Thyroid gland (tissue), 4 donors: ENCODE measurements at places on chromosomes 11 and 22. TPM values are rescaled to one million over a fixed set of nuclear protein-coding genes. Genes with fewer than 3 reads are reported as not detected.

The CBLIF gene
- not detected for total RNA-seq

DNA sequence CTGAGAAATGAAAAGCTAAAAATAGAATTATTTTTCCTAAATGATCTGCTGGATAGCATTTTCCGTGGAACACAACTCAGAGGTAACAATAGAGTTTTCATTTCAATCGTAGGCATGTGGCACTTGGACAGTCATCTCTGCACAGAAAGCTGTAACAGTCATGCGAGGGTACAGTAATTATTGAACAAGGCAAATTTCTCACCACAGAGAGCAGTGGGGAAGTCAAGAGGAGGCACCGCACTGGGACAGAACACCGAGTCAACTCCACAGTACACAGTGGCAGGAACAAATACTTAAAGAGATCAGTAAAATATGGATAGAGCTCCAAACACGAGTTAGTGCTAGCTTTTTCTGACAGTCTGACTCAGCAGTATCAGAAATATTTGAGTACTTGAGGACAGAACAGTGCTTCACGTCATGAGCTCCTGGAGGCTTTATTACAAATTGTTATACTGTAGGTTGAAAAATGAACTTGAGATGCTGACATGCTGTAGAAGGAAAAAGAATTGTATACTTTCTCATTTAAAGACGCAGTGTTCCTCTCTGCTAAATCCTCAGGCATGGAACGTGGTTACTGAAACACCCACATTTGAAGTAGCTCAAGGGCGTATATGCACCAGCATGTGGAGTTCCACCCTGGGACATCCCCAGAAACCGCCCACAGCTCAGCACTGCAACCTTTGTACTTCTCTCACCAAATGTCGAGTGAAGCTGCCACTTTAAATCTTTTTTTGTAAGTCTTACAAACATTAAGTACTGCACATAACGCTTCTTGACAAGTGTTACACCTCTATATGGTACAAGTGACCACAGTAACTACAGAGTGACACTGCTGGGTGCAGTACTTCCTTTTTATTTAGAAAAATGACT lies 27.4 kb upstream of the YPEL1 start:
- no peak for DNase-seq

The APOBEC3F gene
- total RNA-seq = 2.5 TPM

GRCh38 chr22:50698546-50698945 lies 25.9 kb downstream of the SHANK3 start:
- no peak for DNase-seq

DNA sequence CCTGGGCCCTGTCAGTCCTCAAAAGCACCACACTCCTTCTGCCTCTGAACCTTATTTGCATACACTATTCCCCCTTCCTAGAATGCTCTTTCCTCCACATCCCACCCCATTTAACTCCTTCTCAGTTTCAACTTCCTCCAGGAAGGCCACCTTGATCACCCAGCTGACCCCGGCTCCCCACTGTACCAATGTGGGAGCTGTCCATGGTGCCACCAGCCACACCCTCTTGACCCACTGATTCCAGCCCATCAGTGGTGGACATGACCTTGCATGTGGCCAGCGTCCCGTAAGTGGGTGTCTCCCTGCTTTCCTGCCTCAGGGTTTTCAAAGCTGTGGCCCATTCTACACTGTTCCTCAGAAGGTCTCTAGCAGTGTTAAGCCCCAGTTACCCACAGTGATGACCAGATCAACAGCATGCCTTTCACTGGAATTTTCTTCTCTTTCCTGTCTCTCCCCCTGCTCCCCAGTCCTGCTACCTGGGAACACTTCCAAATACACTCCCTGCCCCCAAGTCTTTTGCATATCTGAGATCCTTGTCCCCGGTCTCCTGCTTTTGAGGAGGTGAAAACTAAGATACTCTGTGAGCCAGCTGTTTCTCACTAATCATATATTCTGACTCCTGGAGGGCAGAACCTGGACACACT lies 346.6 kb downstream of the MN1 start:
- DNase-seq = no peak

DNA sequence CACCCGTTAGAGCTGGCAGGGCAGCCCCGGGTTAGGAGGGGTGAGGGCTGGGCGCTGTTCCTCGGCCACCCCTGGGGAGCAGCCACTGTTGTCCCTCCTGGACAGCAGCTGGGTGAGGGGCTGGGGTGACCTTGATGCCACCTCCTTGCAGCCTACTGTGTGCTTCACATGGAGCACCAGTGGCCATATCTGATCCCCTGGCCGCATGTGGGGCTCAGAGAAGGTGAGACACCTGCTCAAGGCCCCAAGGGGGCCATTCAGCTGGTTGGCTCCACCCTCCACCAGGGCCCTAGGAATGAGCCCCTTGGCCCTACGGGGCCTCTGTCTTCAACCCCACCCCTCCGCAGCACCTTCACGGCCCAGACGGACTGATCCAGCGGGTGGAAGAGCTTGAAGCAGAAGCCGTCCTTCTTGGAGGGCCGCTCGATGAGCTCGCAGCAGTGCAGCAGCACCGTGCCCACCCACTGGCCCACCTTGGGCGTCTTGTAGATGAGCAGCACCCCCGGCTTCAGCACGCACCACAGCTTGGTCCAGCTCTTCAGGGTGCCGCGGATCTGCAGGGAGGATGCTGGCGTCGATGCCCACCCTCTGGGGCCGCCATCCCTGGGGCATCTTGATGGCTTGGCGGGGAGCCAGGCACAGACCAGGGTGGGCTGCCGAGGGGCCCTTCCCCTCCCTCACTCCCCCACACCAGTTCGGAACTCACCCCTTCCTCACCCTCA lies 44.9 kb downstream of the OSBPL5 start:
- DNase-seq = no peak
